HuH-7 (cell line): ENCODE measurements at places on chromosomes 2 and 18.

DNA sequence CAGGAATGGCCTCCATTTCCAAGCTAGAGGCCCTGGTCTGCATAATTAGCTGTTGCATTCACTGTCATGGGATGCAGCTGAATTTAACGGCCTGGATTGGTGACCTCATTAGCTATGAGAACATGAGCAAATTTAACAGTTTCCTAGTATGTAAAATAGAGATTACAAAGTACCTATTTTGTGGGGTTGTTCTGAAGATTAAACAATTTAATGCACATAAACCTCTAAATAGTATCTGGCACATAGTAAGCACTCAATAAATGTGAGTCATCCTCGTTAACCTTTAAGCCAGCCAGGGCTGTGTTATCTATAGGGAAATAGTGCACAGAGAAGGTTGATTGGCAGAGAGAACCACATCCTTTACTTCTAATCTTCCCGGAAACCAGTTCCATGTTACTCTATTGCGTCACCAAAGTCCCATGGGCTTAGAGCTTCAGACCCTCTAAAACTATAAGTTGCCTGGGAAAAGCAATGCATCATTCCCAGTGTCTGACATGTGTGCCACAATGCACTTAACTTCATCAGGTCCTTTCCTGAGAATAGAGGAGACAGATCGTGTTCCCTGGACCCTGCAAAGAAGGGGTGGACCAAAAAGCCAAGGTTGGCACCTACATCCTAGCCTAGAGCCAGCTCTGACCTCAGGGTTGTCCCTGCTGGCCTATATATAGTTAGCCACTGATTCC is 196.5 kb downstream of the LNPK start:
- peak; percentile 10 for DNase-seq

DNA sequence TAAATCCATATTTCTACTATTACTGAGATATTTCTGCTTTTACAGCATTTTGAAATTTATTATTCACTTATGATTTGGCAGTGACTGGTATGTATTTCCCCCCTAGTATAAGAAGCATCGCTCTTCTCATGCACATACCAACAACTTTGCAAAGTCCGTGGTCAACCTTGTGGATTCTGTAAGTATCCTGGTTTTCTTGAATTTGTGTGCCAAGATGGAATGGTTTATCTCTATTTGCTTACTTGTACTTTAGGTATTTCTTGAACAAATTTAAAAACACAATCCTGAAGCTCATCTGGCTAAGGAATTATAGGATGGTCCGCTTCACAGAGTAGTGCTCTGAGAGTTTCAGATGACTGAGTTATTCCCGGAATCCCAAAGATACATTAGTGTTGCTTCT is 85.0 kb upstream of the FAM237A start:
- DNase-seq, result no peak

DNA sequence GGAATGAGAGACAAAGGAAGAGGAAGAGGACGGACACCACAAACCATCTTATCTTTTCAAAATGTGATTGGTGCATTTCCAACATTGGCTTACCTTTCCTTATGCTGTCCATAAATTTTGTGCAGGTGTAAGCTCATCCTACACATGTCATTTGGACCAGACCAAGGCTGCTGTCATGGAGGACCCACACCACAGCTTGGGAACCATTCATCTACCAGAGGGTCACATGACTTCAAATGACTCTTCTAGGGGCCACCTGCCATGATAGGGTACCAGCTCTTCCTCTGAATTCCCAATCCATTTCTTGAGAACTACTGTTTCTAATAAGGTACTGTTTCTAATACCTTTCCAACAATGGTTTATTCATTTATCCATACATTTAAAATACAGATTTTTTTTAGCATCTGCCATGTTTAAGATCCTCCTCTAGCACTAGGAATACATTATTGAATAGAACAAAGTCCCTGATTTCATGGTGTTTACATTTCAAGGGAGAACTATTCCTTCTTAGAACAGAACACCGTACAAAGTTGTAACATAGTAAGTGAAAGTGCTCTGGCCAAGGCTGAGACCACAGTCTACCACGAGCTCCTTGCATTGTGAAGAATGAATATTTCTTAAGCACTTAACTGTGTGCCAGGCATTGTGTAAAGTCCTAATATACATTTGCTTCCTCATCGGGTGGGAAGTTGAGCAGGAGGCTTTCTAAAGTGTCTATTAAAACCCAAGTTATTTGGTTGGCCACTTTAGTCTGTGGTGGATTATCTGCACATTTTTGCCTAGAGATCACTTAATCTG is 246.1 kb upstream of the FN1 start:
- DNase-seq, result no peak

- DNase-seq, result no peak
Measured at GRCh38 chr18:25113566-25113965, 238.4 kb downstream of the ZNF521 start.

DNA sequence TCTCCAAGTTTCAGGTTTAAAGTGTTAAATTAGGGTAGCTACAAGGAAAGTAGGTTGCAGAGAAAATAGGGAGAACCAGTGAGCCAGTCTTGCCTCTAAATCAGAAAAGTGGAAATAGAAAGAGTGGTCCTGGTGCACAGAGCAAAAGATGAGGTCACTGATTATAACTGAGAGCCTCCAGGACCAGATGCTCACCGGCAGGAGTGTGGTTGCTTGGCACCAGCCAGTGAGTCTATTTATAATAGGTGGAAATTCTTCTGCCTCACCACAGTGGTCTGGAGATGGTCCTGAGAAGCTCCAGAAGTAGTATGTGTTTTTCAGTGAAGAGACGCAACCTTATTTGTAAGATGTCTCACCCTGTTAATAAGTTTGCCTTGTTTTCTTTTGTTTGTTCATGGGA is 373.9 kb upstream of the KCNJ3 start:
- DNase-seq, result no peak

DNA sequence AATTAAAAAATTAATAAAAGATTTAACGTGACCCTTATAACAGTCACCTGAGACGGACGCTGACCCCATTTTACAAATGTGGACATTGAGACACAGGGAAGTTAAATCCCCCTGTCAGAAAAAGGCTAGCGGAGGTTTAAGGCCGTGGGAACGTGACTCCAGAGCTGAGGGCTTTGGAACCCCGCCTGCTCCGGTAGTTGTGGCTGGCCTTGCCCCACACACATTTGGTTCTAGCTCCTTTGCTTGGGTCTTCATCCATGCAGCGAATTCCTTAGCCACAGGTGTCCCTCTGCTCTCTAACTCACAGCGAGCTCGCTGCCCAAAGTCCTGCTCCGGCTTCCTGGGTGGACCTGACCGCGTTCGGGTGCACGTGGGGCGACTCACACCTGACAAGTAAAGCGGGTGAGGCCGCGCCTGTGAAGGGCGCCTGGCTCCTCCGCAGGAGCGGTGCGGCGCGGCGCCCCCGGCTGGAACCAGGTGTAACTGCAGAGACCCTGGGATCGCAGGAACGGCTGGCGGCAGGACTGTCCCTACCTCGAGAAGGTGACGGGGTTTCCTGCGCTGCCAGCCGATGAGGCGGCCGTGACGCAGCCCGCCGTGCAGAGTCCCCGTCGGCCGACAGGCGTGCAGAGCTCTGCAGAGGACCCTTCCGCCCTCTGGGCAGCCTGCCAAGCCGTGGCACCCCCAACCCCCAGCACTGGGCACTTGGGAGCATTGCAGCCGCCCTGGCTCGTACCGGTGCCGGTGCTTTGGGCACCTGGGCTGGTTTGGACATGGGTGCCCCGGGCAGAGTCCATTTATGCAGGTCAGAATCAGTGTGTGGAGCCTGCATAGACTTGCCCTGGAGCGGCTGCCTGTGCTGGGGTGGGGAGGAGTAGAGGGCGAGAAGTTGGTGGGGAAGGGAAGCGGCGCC is 2.4 kb upstream of the PROC start:
- no peak for DNase-seq

DNA sequence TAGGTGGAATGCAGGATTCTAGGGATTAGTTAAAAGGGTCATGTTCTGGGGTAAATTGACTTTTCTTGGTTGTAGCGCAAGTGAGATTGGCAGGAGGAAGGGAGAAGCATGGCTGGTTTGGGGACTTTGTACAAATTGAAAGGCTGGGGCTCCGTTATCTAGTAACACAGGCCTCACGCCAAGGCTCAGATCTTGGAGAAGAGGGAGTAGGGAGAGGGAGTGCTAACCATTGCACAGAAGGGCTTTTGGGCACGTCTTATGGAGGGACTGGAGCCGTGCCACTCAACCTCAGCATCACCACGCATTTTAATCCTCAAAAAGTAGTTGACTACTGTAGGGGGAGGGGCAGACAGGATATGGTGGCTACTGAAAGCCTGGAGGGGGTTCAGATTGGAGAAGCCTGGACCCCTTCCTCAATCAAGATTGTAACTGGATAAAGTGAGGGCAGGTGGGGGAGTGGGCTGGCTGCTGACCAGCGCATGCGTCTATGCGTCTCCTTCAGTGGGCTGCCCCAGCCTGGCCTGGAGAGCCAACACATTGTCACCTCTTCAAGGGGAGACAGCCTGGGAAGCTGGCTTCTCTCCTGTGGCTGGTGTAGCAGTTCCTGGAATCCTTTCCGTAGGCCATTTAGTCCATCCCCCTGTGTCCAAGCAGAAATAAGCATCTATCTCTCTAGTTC is 14.3 kb downstream of the IGFBP5 start:
- no peak for DNase-seq

GRCh38 chr2:172972005-172972619 is 103.5 kb upstream of the MAP3K20 start:
- peak; percentile 62 for DNase-seq

- no peak for DNase-seq
Measured at GRCh38 chr2:232454630-232455029, 1.3 kb upstream of the ALPI start.

- no peak for DNase-seq
Measured at GRCh38 chr18:42901161-42901560, 214.3 kb downstream of the RIT2 start.

DNA sequence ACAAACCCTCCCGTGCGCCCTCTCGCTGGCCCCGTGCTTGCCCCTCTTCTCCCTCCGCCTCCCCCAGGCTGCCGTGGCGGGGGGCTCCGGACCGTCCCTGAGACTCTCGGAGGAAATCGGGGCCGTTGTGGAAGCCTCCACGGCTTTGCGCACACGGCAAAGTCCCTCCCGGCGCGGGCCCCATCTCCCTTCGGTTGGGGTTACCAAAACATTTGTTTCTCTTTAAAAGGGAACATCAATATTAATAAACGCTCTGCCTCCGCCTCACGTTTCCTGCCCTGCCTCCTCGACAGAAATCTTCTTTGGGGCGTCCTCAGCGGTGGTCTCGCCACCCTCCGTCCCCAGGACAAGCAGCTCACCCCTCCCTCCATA is 3.8 kb downstream of the PAX3 start:
- no peak for DNase-seq

- DNase-seq, result no peak
Measured at GRCh38 chr2:70690846-70691245, 77.2 kb downstream of the ADD2 start.

DNA sequence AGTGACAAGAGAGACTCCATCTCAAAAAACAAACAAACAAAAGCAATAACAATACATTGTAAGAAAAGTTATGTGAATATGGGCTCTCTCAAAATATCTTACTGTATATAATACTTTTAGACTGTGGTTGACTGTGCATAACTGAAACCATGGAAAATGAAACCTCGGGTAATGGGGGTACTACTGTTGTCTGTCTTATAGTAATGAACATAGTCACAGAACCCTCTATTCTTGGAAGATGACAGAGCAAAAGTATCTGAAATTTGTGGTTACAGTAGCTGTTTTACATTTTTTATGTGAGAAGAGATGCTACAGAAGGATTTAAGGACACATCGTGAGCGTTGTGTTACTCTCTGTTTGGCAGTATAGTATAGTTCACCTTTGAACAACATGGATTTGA is 60.5 kb downstream of the MAP4K4 start:
- DNase-seq, result no peak

- no peak for DNase-seq
Measured at GRCh38 chr18:55900380-55900779, 312.4 kb upstream of the TCF4 start.

DNA sequence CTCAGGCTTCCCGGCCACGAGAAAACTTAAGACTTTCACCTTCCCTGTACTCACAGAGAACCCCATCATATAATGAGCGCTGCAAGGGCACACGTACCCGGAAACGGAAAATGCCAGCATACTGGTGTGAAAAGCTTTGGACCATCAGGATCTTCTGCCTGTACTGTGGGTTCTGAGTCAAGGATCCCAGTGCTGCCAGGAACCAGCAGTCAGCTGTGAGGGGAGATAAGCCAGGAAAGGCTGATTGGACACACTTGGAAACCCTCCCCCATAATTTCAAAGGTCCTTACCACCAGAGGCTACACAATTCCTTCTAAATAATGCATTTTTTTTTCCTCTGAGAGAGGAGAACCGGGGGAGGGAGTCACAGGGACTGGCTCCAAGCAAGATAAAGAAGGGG is 31.4 kb downstream of the CAPN13 start:
- no peak for DNase-seq

DNA sequence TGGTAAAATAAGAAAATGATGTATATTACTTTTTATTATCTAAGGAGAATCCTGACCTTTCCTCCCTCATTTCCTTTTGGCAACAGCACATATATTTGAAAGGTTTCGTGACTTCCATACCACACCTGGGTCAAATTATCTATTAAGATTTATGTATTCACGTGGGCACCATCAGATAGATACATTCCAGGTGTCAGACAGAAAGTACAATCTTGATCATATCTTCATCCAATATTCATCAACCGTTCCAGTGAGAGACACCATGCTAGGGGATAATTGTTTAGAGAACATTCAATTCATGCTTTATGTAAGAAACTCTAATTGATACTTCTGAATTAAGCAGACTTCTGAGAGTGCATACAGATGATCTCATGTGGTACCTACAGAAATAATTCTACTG is 73.7 kb downstream of the SCN9A start:
- no peak for DNase-seq

- DNase-seq, result no peak
Measured at GRCh38 chr2:100789361-100789760, 30.6 kb upstream of the NPAS2 start.

- DNase-seq, result no peak
Measured at GRCh38 chr2:106195981-106196380, 1.9 kb upstream of the UXS1 start.

DNA sequence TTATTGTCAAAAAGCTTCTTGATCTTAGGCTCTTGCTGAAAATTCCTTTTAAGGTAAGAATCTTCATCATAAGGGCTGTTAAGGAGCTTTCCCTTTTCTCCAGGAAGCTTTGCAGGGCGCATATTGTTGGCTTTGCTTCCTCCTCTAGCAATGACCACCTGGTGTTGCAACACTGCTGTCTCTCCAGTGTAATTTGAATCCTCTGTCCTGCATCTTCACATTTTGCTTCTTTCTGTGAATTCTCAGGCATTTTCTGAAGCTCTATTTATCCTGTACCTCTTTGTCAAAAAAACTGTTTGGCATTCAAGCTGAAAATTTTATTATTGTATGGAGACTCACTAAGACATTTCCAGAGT is 533.1 kb upstream of the CHAC2 start:
- DNase-seq, result no peak

DNA sequence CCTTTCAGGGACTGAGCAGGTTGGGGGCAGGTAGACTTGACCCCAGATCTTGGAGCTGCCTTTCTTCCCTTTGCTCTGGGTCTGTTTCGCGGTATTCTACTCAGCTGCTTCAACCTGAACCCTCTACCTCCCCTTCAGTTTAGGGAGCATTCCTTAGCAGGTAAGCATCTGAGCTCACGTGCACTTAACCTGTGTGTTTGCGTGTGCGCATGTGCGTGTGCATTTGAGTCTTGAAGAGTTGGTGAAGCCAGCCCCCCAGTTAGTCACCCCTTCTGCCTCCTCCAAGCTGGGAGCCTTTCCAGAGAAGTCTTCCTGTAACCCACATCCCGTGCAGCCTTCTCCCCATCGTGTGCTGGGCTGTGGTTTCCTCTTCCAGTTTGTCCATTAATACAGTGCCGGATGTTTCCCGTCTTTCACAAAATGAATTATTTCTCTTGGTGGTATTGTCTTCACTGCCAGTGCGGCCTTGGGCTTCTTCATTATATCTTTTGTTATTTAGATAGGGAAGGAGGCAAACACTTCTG is 33.2 kb downstream of the B3GNT2 start:
- DNase-seq, result no peak
